Right ventricle myocardium inferior (tissue), 1 donor: ENCODE measurements at places on chromosomes 6 and 20. TPM values are rescaled to one million over a fixed set of nuclear protein-coding genes. Genes with fewer than 3 reads are reported as not detected.

The MED23 gene
- 10.1 TPM for total RNA-seq

The SNRNP48 gene
- total RNA-seq, result 16.2 TPM

The NNAT gene
- total RNA-seq, result 0.19 TPM

The CDS2 gene
- total RNA-seq, result 57.2 TPM

The RHAG gene
- total RNA-seq, result 0.76 TPM

The RNF182 gene
- not detected for total RNA-seq

The ME1 gene
- total RNA-seq, result 24.8 TPM
